NCI-H1417 (cell line): ENCODE measurements at places on chromosomes 6 and 20.

DNA sequence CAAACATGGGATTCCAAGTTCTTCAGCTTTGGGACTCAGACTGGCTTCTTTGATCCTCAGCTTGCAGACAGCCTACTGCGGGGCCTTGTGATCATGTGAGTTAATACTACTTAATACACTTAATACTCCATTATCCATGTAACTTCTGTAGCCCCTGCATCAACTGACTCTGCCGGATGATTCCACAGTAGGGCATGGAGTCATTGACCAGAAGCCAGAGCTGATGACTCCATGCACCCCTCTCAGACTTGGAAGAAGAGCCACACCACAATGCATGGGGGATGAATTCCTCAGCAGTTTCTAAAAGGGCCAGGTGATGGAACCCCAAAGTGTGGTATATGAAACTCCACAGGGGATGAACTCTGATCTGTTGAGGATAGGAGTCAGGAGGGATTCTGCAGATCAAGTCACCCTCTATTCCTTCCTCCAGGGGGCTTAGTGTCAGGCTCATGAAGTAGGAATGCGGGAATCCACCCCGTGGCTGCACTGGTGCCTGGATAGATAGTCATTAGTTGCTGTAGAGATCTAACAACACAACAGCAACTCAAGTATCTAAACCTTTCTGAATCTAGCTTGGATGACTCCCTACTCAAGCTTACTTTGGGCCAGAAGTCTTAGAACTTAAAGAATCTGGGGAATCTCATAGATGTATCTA, 70.2 kb downstream of the GPR6 start:
- DNase-seq, result no peak

GRCh38 chr6:33154349-33154748, 37.9 kb downstream of the COL11A2 start:
- peak; percentile 29 for DNase-seq

DNA sequence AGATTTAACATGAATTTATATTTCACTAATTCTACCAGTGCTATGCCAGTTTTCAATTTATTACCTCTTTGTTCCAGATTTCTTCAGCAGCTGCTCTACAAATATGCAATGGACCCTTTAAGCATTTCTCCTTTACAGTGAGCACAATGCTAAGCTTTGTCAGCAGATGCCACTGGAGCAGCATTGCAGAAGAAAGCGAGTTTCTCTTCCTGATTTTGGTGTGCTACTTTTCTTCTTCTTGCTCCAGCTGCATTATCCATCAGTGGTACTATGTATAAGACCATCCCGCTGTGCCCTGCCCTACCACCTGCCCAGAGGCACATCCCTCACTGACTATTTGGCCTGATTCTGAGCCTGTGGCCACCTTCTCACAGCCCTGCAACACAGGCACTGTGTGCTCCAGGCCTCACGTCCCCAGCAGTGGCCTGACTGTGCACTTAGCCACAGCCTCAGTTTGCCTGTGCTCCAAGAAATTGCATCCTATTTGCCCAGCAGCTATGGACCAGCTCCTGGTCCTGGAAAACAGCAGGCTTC, 84.1 kb downstream of the TNFAIP3 start:
- no peak for DNase-seq

DNA sequence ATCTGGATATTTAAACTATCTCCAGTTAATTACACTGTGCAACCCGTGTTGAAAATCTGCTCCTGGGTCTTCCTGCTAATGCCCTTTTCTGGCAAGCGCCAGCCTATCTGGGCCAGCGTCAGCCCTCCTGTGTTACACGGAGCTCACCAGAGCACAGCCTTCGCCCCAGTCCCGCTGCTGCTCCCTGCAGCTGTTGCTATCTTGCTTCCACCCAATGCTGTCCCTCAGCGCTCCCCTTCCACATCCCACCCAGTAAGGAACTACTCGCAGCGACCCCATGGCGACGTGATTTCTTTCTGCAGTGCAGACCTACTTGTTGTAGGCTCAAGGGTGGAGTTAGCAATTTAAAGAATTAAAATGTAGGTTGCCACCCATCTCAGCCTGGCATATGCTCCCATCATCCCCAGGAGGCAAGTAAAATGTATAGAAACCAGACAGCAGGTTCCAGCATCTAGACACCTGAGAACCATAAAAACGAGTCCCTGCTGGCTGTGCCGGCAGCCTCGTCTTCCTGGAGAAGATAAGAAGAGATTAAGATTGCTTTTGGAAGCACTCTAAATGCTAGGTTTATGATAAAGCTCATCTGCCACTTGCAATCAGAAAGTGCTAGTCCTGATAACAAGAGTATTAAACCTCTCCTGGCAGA, 254.3 kb upstream of the FOXQ1 start:
- DNase-seq, result no peak

GRCh38 chr6:95413789-95414188, 163.5 kb upstream of the MANEA start:
- no peak for DNase-seq

DNA sequence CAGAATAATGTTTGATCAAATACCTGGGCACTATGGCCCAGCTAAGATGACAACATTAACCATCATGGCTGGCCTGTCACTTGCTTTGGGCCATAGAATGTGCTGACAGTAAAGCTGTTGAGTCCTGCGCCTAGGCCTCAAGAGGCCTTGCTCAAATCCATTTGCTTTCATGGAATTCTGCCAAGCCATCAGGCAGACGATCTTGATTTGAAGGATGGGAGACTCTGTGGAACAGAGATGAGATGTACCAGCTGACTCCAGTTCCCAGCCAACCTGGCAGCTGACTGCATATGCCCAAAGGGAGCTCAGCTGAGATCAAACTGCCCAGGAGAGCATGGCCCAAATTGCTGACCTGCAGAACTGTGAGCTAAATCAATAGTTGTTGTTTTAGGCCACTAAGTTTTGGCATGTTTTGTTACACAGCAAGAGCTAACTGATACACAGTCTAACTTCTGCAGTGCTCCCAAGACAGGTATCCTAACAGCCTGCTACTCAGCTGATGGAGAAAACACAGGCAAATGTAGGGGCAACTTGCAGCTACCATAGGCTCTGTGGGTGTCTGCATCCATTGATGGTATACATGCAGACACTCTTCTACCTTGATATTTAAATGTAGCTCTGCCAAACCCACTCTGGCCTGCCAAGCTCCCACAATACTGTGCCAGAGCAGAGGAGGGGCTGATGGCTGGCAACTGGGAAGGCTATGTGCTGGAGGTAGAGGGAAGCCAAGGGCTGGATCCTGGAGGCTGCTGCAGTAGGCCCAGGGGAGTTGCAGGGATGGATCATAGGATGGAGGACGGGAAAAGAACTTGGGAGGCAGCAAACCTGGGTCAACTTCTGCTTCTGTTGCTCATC, 55.2 kb upstream of the RNF24 start:
- DNase-seq, result no peak

DNA sequence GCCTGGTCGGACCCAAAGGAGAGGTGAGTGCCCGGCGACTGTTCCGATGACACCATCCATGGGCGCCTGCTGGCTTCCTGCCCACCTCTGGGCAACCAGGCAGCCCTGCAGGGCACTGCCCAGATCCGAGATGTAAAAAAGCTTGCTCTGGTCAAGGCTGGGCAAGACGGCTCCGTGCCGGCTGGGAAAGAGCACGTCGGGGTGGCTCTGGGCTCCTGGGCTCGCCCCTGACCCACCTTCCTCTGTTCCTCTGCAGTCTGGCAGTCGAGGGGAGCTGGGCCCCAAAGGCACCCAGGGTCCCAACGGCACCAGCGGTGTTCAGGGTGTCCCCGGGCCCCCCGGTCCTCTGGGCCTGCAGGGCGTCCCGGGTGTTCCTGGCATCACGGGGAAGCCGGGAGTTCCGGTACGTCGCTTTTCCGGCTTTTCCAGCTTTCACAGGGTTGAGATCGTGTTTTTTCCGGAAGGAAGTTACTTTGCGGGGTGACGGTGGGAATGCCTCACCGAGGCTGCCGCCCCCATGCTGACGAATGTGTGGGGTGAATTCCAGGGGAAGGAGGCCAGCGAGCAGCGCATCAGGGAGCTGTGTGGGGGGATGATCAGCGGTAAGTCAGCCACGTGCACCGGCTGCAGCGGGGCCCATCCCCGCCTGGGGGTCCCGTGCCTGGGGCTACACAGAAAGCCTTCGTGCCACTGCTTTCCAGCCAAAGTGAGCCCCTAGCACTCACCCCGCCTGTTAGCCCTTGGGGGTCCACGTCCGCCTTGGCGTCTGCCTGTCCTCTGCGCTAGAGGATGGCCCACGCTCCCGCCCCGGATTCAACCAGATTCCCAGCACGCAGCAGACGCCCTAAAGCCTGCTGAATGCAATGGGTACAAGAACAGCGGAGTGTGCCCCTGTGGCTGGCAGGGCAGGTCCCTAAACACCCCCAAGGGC, 19.3 kb downstream of the COL9A3 start:
- no peak for DNase-seq
